Germinal center (tissue), 1 donor: ENCODE measurements at places on chromosomes 6 and 20.

DNA sequence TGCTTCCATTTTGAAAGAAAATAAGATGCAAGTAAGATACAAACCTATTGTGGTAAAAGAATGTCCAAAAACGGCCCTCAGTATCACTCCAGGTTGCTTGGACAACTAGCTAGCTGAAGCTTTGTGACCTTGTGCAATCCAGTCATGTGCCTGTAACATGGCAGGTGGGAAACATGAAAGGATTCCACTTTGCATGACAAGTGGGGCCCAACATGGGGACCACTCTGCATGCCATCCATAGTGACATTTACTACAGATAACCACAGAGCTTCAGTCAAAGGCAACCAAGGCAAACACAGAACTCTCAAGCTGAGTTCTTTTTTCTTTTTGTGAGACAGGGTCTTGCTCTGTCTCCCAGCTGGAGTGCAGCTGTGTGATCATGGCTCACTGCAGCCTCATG is 15.8 kb upstream of the FBXO9 start:
- DNase-seq: no peak

- no peak for DNase-seq
These were observed 6.7 kb upstream of the LAMP5 start for GRCh38 chr20:9507544-9508239.

- DNase-seq: no peak
These were observed 292.5 kb upstream of the SGK1 start for GRCh38 chr6:134610411-134610810.

GRCh38 chr6:57313711-57314471 is 3.5 kb upstream of the PRIM2 start:
- DNase-seq: no peak

- DNase-seq: no peak
These were observed 109.0 kb downstream of the TAF4 start for GRCh38 chr20:61956396-61957342.

DNA sequence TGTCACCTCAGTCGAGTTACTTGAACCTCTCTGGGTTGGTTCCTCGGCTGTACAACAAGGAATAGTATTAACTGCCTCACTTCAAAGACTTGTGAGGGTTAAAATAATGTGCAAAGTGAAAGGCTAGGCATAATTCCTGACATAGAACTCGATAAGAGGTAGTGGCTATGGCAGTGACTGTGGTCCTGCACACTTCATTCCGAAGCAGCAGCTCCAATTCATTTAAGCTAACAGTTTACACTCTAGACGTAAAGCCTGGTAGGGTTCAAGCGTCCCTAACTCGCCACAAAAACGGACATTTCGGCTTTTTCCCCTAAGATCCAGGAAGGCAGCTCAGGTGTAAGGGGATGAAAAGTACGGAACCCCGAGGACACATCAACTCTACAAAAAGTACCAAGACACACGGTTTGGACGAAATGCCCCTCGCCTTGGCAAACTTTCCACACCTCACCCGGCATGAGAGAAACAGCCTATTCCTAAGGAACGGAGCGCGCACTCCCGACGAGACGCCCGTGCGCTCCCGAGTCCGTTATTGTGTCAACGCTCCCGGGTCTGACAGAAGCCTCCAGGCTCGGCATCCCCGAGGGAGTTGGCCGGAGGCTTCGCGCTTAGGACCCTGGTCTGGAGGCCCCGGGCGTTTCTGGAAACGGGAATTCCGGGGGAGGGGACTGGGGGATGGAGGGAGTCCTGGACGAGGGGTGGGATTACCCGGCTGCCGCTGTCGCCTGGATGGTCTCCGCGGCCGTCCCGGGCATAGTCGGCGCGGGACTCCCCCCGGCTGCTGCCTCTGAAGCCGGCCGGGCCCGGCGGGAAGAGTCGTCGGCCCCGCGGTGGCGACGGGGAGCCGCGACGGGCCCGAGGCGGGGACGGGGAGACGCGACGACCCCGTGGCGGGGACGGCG is 937 bp downstream of the ZNF318 start:
- peak; percentile 34 for DNase-seq

GRCh38 chr6:98747960-98748359 is 86.4 kb upstream of the POU3F2 start:
- no peak for DNase-seq

GRCh38 chr20:24033151-24033550 is 44.6 kb upstream of the GGTLC1 start:
- DNase-seq: no peak

DNA sequence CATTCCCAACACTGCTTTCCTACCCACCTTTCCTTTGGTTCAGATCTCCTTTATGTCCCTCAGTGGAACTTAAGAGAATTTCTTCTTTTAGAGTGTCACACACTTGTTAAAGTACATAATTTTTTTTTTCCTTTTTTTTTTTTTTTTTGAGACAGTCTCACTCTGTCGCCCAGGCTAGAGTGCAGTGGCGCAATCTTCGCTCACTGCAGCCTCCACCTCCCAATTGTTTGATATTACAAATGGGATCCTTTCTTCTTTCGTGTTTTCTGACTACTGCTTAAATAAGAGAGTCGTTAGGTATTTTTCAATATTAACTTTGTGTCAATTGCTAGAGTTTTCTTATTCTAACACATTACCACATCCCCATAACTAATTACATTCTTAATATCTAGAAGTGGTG is 29.1 kb downstream of the NUP153 start:
- no peak for DNase-seq

GRCh38 chr6:169424149-169424804 is 170.6 kb upstream of the THBS2 start:
- no peak for DNase-seq

DNA sequence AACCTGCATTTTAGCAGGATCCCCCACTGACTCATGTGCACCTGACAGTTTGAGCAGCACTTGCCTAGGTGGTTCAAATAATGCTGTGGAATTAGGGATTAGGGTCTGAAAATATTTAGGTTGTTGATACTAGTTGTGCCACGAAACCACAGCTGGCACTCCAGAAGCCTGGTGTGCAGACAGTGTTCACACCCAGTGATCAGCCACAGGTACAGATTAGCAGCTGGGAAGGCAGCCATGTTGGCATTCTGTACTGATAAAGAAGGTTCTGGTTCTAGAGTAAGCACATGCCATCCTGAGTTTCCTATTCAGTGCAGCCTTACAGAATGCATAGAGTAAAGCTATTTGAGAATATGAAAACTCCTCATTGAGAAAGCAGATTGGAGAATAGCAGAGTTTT is 30.1 kb downstream of the TMEM74B start:
- DNase-seq: no peak

DNA sequence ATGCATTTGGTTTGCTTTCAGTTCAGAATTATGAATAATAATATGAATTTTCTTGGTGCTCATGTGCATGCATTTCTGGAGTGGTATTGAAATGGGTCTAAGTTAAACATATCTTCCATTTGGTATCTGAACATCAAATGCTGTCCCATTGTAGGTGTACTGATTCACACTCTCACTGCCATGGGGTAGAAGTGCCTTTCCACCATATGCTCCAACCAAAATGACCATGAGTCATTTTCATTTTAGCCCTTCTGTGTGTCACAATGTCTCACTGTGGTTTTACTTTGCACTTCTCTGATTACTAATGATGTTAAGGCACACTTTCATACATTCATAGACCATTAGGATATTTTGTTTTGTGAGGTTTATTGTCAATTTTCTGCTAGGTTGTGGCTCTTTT is 211.9 kb downstream of the HAO1 start:
- DNase-seq: no peak

DNA sequence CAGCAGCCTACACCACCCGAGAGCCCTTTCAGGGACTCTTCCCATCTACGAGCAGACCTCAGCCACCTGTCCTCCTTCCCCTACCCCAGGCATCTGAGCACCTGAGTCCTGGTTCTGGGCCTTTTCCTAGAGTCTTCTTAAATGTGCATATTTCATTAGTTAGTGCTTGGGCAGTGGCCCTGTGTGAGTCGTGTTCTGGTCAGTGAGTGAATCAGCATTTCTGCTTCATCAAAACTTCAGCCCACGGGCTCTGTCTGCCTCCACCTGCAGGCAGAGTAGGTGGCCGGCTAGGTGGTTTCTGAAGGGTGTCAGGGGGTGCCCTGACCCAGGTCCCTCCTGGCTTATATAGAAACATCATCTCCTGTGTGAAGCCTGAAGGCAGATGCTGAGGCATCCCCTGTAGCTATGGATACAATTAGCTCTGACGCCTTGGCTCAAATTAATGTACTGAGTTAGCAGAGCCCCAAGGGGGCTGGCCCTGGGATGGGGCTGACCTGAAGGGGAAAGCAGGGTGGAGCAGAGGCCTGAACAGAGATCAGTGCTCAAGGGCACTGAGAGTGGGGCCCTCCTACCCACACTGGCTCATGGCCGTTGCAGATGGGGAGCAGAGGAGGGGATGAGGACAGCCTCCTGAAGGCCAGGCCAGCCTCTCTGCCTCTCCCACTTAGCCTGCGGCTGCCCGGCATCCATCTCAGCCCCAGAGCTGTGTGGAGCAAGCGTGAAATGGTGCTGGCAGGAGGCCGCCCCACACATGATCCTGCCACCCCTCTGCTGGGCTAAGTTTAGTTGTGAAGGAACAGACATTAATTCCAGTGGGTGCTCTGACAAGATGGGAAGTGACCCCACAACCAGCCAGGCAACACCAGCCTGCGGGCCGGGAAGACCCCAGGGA is 13.6 kb downstream of the IP6K3 start:
- no peak for DNase-seq

GRCh38 chr20:47672886-47673670 is 112.2 kb downstream of the SULF2 start:
- DNase-seq: no peak

- DNase-seq: peak; percentile 67
These were observed 16.4 kb downstream of the ZNF311 start for GRCh38 chr6:28988536-28989311.

GRCh38 chr6:43457643-43458042 is 2.3 kb upstream of the DLK2 start:
- DNase-seq: no peak

- DNase-seq: no peak
These were observed 168.6 kb downstream of the CD83 start for GRCh38 chr6:14286144-14286543.

- DNase-seq: no peak
These were observed 11.6 kb downstream of the DEFB127 start for GRCh38 chr20:168876-169275.

DNA sequence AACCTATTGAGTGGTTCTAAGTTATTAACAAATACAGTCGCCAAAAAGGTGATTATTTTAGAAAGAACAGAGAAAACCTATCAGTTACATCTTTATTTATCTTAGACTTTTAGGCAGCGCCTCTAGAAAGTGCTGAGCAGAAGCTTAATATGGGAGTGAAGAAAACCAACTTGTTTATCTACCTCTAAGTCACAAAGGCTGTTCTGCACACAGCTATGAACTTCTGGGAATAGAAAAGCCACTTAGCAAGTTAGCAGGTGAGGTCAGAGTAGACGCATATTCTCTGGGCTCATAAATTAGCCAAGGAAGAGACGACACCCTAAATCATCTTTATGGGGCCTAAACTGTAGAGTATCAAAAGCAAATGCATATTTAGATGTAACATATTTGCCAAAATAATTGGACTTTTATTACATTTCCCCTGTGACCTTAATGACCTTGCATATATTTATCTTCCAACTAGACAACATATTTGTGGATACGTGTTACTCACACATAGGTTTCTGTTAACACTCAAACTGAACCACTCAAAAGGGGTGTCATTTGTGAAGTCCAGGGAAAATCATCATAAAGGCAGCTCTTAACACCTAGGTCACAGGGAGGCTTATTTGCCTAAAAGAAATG is 267.1 kb downstream of the ADGB start:
- no peak for DNase-seq

- no peak for DNase-seq
These were observed 751.9 kb upstream of the CHD6 start for GRCh38 chr20:42370075-42370474.

GRCh38 chr6:45132059-45132458 is 196.1 kb upstream of the RUNX2 start:
- no peak for DNase-seq

GRCh38 chr6:71130277-71130676 is 158.3 kb upstream of the OGFRL1 start:
- no peak for DNase-seq

DNA sequence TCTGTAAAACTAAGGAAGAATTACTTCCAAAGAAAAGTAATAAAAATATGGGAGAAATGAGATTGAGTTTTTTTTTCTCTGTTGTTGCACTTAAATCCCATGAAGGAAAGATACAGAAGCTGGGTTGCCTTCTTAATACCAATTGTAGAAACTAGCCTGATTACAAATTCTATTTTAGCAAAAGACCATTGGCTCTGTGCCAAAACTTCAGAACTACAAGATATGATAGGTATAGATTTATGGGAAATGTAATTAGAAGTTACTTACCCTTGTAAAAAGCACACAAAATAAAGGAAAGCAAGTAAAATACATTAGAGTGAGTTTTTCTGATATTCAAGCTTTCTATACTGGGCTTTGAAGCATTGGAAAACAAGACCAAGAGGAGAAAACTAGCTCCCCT is 73.5 kb upstream of the SCGN start:
- DNase-seq: no peak

DNA sequence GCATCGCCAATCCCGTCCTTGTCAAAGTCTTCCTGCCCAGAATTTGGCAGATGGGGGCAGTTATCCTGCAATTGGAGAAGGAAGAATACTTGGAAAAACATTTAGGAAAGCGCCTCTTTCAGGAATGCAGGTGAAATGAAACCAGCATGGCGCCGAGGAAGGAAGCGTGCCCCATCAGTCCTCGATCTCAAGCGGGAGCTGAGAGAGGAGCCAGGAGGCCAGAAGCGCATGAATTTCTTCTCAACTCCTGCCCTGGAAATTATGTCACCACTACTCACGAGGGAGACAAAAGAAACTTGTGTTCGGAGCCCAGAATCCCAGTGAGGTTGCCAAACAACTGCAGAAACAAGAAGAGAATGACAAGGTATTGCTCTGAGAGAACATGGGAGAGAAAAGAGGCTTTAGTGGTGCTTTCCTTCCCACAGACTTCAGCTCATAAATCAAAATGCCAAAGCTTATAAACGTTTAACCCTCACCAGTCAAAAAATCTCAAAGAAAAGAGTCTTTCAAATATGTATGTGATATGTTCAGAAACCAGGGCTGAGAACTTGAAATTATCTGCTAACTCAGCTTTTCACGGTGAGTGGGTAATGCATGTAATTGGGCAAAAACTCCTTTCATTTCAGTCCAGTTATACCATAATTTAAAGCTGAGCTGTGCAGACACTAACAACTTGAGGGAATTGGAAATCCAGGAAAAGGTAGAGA is 23.9 kb downstream of the THBS2 start:
- DNase-seq: no peak

DNA sequence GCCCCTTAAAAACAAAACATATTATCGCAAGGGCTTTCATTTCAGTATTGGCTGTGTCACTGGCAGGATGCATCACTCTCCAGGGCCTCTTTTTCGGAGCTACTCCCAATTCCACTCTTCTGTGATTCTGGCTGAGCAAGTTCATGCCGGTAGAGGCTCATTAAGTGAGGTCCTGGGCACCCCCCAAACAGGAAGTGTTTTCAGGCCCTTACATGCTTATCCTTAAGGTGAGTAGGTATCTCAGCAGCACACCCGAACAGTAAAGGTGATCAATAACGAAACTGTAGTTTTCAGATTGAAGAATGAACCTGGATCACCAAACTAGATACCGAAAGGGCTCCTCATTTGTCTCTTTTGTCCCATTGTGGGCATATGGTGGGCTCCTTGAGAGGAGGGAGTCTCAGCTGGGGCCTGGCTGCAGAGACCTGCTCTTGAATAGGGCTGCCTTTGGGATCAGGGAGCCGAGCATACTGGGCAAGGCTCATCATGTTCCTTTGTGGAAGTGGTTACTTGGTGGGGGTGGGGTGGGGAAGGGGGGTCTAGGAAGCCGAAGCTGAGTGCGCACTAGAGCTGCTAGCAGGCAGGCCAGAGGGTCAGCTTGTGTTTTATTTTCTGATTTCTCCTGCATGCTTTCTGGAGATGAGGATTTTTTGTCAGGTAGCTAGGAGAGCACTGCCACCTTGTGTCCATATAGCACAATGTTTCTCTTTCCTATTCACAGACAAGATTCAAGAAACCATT is 65.2 kb downstream of the CDS2 start:
- DNase-seq: peak; percentile 74
